NCI-H1417 treated with DMSO at 0.1 percent for 48 hours (cell line): ENCODE measurements at places on chromosomes 5 and 9.

- no peak for DNase-seq
These were observed 78.5 kb downstream of the RGS3 start for GRCh38 chr9:113542006-113542405.

DNA sequence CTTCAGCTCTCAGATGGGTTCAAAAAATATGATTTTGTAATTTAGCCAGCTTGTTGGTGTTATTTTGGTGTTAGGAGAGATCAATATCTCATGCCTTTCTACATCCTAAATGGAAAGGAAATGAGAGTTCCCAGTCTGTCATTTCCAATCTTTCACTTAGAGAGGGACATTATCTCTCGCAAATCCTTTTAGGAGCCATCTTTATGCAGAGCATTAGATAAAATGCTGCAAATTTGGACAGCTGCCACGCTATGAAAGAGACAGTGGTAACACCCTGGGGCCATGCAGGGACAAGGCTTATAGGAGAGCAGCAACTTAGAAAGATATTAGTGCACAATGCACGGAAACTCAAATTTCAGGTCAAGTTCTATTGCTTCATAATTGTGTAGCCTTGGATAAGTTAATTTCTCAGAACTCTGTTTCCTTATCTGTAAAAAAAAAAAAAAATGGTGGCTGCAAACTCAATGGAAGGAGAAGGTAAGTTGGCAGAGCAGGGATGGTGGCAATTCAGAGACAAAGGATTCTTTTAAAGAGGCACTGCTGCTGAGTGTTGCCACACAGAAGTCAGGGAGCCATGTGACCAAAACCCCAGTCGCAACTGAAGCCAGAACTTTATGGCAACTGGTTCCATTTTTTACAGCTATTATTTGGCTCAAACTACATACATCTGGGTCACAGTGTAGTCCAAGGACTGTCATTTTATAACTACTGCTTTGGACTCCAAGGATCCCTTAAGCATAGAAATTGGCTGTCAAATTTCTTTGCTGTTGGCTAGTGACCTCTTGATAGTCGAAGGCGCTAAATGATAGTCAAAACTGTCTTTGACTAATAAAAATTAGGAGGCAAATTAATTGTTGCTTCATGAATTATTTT lies 210.2 kb downstream of the FRMD3 start:
- no peak for DNase-seq

GRCh38 chr9:123087359-123087888 lies 54.0 kb downstream of the GPR21 start:
- DNase-seq: no peak

DNA sequence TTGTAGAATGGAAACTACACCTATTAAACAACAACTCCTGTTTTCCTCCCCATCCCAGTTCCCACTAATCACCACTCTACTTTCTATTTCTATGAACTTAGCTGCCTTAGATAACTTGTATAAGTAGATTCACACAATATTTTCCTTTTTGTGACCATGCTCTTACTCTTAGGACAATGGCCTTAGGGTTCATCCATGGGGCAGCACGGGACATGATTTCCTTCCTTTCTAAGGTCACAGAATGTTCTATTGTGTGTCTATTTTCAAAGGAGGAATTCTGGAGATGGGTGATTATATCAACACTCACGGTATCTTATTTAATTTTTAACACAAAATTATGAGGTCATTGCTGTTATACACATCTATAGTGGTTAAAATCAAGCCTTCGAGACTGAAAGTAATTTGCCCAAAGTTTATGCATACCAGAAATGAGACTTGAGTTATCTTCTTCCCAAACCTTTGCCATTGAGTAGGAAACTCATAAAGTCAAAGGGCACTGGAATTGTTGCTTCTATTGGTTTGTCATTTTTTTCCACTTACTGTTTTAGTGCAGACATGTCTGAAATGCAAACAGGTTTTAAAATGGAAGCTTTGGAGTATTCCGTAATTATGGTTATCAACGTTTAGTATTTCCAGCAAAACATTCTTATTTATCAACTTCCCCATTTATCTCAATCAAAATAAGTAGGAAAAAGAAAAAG lies 23.6 kb downstream of the CTSL start:
- DNase-seq: no peak

DNA sequence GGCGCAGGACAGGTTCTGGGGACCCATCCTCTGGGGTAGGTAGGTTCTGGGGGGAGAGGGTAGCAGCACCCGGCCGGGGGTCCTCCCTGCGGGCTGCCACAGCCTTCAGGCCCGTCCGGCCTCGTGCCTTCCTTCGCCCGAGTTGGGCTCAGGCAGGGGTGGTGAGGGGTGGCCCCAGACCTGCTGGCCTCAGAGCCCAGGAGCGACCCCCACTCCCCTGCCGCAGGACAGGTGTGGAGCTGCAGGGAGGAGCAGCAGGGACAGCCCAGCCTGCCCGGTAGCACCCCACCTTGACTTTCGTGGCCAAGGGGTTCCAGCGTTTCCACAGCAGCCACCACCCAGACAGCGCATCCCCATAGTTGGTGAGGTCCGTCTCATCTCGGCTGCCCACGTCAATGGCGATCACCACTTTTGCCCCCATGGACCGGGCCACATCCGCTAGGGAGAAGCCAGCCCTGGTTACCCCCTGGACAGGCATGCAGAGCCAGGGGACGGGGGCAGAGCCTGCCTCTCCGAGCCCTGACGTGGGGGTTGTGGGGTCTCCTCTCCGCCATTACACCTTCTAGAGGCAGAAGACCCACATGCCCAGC lies 3.4 kb upstream of the NSMF start:
- no peak for DNase-seq

GRCh38 chr9:93592008-93592642 lies 15.7 kb downstream of the PHF2 start:
- DNase-seq: no peak

GRCh38 chr9:134854541-134854981 lies 26.0 kb upstream of the FCN2 start:
- no peak for DNase-seq

DNA sequence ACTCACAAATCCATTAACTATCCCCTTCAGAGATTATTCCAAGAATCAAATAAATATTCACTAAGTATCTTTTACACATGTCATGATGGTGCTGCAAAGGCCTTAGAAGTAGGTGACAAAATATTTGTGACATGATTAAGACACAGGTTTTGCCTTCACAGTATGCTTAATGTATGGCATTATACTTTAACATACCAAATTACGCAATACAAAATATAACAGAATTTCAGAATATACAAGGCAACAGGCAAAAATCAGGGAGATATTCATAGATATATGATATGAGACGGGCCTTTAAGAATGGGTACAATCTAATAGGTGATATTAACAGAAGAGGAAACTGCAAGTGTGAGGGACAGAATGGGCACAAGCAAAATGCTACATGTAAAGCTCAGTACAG lies 41.6 kb downstream of the CAAP1 start:
- no peak for DNase-seq

DNA sequence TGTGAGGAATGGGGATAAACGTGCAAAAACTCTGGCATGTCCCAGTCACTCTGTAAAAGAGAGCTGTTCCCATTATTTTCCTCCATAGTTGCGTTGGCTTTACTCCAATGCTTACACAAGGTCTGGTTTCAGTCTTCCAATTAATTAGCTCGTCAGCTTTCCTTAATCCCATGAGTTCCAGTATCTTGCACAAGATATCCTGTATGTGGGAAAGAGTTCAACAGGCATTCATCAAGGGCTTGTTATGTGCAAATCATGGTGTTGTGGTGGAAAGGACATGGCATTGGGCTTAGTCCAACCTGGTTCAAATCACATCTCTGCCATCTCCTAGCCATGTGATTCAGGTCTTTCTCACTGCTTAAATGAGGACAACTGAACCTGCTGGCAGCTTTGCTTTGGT lies 77.5 kb upstream of the PANK3 start:
- DNase-seq: no peak

DNA sequence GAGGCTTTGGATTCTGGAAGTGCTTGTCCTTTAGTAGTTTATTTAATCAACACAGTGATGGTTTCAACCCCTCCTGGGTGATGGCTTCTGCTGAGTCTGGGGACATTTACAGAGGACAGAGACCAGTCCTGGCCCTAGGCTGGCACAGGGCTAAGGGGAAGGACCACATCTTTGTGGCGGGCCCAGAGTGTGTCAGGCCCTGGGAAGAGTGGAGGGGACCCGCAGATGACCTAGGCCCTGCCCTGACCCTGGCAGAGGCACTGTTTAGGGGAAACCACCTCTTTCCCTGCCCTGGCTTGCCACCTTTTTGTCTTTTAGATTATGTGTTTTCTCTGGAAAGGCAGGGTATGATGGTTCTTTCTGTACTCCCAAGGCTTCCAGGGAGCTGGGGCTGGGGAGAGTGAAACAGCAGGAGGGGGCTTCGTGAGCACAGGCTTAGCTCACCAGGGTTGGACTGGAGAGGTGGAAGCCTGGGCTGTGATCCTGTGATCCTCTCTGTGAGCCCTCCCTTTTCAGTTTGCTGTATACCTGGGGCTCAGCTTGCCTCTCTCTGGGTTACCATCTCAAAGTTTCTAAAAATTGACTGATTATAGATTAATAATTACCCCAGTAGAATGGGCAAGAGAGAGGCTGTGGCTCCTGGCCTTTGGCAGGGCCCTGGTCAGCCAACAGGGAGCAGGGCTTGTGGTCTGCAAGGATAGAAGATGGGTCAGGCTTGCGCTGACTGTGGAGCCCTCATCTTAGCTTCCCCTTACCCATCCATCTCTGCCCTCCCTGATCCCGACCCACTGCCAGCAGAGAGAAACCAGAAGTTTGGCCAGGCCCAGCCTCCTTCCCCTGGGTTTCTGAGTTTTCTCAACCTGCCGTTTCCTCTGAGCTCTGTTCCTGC lies 1.7 kb upstream of the SYNPO start:
- DNase-seq: no peak

- no peak for DNase-seq
These were observed 334.4 kb downstream of the PRELID2 start for GRCh38 chr5:145500710-145501109.

DNA sequence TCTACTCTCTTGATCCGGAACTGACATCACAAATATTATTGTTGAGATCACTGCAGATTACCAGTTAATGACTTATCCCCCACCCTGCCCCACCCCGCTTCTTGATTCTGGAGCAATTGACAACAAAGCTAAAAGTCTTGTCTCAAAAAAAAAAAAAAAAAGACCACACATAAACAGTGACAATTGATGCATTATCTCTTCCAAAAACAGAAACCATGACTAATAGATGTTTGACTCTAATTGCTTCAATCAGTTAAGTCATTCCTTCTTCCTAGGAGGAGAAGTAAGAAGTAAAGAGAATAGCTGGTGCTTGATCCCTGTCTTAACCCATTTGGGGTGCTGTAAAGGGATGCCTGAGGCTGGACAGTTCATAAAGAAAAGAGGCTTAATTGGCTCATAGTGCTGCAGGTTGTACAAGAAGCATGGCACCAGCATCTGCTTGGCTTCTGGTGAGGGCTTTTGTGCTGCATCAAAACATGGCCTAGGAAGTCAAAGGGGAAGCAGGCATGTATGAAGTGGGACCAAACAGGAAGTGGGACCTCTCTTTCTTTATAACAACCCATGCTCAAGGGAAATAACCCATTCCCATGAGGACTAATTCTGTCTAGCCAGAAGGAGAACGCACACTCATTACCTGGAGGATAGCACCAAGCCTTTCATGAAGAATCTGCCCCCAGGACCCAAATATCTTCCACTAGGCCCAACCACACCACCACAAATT lies 158.7 kb downstream of the TMEM167A start:
- no peak for DNase-seq

GRCh38 chr5:22779499-22779898 lies 73.6 kb downstream of the CDH12 start:
- DNase-seq: no peak

- no peak for DNase-seq
These were observed 72.6 kb upstream of the GALNT10 start for GRCh38 chr5:154117930-154118329.

GRCh38 chr9:110153431-110153830 lies 54.5 kb downstream of the C9orf152 start:
- DNase-seq: no peak

- DNase-seq: no peak
These were observed at the start of gene STOM for GRCh38 chr9:121369595-121370265. TSS of gene STOM (minus strand) at chr9:121370250. CDS start at chr9:121370187, 63 bp downstream.

DNA sequence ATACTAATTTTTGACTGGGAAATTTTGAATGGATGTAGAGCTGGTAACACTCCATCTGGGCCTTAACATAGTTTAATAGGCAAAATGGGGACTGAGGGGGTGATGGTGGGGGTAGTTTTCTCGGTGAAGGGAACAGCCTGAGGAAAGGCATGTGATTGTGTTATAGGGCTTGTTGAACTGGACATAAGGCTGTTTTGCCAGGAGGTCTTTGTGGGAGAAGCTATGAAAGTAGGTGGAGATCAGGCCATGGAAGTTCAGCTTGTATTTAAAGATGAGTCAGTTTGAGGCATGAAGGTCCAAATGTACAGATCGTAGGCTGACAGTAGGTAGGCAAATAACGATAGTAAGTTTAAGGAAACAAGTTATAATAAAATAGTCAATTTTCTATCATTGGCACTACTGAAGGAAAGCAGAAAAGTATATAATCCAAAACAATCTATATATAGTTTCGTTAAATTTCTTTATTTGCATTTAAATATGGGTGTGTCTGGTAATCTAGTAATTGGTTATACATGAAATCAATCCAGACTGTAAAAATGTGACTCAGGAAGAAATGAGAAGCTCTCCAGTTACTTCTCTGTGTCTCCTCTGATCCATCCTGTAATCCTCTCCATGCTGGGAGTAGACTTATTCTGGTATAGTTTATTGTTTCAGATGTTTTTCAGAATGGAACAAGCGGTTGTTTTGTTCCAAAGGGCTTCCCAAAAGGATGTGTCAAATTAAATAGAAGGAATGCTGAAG lies 2.8 kb downstream of the CSNK1G3 start:
- no peak for DNase-seq
